ENCODE measurements at places on chromosomes 11 and 22.

- DNase-seq: no peak
Observed at GRCh38 chr22:46075764-46076531, 74.4 kb upstream of the PPARA start.

DNA sequence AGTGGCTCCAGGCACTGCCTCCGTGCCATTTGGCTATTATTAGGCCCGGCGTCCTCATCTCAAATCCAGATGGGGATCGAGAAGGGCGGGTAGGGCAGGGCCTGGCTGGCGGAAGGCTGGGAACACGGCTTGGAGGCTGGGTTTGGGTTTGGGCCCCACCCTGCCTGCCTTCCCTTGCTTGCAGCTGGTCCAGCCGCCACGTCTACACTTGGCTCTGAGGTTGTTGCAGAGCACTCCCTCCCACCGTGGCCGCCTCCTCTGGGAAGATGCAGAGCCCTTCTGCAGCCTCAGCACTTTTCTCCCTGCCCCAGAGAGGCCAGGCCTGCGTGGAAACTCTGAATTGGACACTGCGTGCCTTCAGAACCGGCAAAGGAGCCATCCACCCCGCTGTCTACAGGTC is 5.2 kb upstream of the SMTN start:
- peak; percentile 40 for DNase-seq

DNA sequence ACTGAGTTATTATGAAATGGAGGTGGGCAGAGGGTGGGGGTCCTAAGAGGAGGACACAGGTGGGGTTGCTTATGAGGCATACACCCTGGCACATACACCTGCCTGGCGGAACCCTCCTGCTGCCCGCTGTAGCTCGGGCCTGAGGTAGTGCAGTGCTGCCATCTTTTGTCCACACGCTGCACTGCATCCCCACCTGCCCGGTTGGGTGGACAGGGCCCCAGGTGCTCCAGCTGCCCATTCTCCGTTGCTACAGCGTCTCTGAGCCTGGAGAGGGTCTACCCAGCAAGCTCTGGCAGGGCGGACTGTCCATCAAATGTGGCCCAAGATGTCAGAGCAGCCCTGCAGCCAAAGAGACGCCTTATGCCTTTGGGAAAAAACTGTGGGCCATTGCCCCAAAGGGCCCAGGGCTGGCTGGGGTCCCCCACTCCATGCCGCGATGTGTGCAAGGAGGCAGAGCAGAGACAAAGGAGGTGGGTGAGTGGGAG is 131.2 kb downstream of the BUD13 start:
- DNase-seq: no peak

- peak; percentile 46 for DNase-seq
Observed at GRCh38 chr11:2802389-2803185, 83.0 kb downstream of the CDKN1C start.

DNA sequence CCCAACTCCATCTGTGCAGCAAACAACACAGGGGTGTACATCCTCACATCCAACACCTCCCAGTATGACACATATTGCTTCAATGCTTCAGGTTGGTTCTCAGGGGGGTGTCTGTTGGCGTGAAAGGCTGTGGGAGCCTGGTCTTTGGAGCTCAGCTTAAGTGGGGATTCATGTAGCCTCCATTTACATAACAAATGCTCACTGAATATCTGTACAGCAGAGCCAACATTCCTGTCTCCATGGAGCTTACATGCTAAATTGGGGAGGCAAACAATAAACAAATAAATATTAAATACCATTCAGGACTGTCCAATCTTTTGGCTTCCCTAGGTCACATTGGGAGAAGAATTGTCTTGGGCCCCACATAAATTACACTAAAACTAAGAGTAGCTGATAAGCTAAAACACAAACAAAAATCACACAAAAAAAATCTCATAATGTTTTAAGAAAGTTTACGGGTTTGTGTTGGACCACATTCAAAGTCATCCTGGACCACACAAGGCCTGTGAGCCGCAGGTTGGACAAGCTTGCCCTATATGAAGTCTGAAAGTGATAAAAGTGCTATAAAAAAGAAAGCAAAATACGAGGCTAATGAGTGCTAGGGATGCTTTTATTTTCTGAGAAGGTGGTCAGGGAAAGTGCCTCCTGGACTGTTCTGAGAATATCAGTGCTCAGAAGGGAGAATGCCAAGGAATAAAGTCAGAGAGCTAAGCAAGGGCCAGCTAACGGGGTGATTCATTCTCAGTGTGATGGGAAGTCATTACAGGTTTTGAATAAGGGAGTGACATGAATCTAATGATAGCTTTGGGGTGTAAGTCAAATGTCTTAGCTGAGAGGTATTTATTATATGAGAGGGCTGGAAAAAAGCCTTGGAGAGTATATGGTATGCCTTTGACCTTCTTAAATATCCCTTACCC is 41.6 kb downstream of the CD44 start:
- DNase-seq: peak; percentile 60

DNA sequence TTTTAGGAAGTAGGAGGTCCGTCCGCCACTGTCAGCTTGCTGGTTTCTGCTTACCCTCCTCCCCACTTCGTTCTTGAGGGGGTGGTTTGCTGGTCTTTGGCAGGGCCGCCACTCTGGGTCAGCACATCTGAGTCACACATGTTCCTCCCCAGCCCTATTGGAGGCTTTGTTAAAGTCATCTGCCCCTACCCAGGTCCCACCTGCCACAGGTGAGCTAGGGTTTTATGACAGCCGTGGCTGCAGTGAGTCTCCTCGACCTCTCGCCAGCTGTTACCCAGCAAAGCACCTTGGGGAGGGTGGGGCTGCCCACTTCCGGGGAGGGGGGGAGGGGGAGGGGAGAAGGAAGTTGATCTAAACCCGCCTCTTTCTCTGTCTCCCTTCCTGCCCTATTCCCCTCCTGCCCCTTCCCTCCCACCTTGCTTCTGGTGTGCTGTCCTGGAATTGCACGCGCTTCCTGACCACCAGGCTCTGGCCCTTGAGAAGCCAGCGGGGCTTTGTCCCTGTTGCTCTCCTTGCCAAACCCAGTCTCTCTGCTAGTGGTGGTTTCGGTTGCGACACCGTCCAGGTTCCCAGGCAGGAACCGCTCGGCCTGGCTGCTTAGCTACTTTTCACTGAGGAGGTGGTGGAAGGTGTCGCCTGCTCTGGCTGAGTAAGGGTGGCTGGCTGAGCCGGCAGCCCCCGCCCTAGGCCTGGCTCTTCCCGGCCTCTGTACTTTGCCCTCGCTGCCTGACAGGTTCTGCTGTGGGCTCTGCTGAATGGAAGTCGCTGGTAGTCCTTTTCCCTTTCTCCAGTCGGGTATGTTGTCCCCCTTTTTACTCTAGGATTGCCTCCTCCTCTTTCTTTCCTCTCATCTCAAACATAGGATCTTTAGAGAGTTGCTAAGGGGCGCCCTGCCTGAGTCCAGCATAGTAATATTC is 28.5 kb downstream of the RCOR2 start:
- DNase-seq: no peak

GRCh38 chr22:38144025-38144405 is 33.5 kb upstream of the BAIAP2L2 start:
- DNase-seq: peak; percentile 24

GRCh38 chr22:48331266-48331665 is 1496.4 kb downstream of the BRD1 start:
- no peak for DNase-seq

GRCh38 chr11:117217141-117218084 is 14.5 kb downstream of the PCSK7 start:
- DNase-seq: no peak

GRCh38 chr22:47163856-47164513 is 401.5 kb downstream of the TBC1D22A start:
- DNase-seq: no peak

DNA sequence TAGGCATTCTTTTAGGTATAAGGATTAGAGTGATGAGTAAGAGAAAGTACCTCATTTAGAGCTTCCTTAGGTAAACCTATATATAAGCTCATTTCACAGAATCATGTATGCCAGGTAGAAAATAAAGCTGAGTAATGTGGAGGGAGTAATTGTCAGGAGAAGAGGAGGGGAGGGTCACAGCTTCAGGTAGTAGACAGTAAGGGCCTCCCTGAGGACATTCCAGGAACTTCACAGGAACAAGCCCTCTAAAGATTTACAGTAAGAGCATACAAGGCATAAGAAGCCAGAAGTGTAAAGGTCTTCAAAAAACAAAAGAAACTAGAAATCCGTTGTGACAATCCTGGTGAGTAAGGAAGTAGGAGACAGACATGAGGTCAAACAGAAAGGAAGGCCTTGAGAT is 57.6 kb downstream of the USP47 start:
- DNase-seq: no peak

- DNase-seq: no peak
Observed at GRCh38 chr22:20465759-20466077, 28.1 kb upstream of the SCARF2 start.

DNA sequence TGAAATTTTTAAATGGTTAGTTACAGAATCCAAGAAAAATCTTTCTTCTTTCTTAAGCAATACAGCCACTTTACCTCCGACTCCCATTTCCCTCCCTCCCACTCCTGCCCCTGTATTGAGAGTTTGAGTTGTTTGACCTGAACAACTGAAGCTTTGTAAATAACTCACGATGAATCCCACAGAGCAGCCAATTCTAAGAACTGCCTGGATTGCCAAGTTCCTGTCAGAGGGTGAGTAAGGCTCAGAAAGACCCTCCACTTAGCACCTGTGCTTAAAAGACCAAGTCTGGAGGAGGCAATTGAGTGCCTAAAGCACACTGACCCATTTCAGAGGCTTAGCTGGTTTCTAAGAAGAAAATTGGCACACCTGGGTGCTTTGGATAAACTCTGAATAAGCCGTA is 158.5 kb downstream of the MSANTD4 start:
- DNase-seq: no peak

DNA sequence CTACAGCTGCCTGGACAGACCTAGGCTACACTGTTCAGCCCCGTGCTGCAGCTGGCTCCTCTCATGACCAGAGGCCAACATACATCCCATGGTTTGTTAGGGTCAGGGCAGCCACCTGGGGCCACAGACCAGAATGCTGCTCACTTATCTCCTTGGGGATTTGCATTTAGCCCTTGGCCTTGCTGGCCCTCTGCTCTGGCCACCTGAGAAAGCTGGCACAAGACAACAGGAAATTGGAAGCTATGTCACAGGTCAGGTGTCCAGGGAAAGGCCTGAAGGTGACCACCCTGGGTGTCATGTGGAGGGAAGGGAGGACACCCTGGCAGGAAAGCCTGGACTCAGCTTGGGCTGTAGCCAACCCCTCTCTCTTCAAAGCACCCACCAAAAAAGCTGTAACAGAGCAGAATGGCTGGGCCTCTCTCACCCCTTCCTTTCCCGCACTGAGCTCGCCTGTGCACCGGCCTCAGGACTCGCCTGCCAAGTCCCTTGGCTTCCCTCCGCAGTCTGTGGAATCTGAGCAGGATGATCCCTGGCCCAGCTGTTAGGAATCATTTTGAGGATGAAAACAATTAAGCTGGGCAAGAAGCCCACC is 86.3 kb downstream of the SNX19 start:
- no peak for DNase-seq

GRCh38 chr11:61011950-61012736 is 40.7 kb downstream of the CD6 start:
- DNase-seq: peak; percentile 28

GRCh38 chr11:94665116-94665659 is 98.0 kb downstream of the PIWIL4 start:
- DNase-seq: no peak

- no peak for DNase-seq
Observed at GRCh38 chr11:64776875-64777274, 1.5 kb downstream of the SF1 start.

GRCh38 chr11:29129844-29130243 is 887.0 kb downstream of the KCNA4 start:
- DNase-seq: no peak

- no peak for DNase-seq
Observed at GRCh38 chr11:9104580-9104979, 13.2 kb upstream of the SCUBE2 start.

DNA sequence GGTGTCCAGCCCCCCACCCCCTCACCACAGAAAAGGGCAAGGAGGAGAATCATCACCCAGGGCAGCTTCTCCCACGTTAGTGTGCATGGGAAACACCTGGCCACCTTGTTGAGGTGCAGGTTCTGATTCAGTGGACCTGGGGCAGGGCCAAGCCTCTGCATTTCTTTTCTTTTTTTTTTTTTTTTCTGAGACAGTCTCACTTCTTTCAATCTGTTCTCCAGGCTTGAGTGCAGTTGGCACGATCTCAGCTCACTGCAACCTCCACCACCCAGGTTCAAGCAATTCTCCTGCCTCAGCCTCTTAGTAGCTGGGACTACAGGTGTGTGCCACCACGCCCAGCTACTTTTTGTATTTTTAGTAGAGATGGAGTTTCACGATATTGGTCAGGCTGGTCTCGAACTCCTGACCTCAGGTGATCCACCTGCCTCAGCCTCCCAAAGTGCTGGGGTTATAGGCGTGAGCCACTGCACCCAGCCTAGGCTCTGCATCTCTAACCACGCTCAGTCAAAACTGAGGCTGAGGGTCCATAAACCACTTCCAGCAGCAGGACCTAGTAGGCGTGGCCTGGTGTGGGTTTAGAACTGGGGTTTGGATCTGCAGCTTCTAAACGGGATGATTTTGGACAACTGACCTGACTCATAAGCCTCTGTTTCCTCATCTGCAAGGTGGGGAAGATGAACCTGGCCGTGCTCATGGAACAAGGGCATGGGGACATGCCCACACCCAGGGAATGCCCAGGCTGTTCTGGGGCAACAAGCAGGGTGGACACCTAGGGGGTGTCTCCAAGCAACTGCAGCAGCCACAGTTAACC is 734 bp downstream of the ZP1 start:
- DNase-seq: no peak

DNA sequence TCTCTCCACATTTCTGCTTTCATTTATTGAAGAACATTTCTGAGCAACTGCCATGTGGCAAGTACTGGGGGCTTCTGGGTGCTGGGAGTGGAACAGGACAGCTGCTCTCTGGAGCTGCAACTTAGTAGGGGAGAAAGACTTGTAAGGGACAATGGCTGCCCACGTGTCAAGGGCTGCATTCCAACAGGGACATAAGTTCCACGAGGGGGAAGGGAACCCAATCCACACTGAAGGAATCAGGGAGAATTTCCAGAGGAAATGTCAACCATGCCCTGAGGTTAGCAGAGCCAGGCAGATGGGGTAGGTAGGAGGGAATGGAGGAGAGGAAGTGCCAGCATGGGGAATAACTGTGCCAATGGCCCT is 1.7 kb downstream of the MAPK8IP2 start:
- no peak for DNase-seq

- no peak for DNase-seq
Observed at GRCh38 chr11:110472858-110473257, 43.1 kb downstream of the FDX1 start.

DNA sequence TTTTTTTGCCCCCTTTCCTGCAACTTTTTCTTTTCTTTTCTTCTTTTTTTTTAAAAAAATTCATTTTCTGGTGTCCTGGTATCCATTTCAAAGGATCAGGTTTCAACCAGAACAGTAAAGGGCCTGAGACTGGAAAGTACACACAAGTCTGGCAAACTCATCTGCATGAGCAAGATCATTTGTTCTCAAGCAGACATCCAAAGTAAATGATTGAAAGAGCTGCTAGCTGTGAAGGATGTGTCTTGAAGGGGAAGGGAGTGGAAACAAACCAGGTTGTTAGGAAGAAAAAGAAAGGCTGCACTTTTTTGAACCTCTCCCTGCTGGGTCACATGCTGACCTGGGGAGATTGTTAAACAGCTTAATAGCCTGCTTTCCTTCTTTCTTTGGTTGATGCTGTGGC is 5.3 kb downstream of the YAP1 start:
- DNase-seq: no peak

Data from SJSA1 (cell line).